ENCODE measurements at places on chromosomes 5 and 9.
A peak's percentile ranks its signal among the peaks of the same experiment; 100 is the strongest.

GRCh38 chr9:78112406-78112805, 80.8 kb upstream of the GNAQ start:
- no peak for DNase-seq

DNA sequence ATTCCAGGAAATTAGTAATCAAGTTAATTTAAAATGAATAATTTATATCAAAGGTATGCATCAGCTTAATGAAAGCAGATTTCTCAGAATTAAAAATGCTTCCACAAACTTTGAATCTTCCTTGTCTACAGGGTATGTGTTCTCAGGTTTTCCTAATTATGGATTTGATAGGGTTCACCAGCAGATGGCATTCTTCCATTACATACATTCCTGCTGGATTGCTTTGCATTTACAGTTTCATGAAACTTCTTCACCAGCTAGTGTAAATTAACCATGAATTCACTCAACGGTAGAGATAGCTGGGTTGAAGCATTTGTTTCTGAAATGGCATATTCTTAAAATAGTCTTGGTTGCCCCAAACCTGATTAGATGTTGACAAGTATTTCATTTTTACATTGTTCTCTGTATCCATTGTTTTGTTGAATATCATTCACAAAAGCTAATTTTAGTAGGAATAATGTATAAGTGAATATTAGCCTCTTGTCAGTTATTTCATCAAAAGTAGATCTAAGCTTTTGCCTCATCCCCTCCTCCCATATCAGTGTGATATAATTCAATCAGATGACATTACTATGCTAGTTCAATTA, 68.7 kb upstream of the WDR41 start:
- DNase-seq, result no peak

- peak; percentile 54 for DNase-seq
These were observed 647 bp downstream of the SMARCA2 start for GRCh38 chr9:2015581-2016407.

DNA sequence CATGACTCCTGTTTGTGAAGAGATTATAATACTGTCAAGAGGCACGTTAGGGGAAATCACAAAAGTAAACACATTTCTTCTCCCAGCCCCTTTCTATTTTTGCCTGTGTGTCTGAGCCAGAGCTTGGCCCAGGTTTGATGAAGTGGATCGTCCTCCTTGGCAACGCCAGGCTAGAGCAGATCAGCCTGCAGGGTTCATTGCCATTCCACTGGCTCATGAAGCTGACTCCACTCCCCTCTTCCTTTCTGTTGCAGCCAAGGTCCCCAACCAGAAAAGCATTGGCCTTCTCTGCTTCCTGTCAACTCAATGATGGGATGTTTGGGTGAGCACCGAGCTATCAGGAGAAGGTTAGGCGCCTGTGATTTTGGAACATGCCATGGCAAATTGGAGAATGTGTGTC, 3.3 kb downstream of the ADRB2 start:
- DNase-seq, result no peak

DNA sequence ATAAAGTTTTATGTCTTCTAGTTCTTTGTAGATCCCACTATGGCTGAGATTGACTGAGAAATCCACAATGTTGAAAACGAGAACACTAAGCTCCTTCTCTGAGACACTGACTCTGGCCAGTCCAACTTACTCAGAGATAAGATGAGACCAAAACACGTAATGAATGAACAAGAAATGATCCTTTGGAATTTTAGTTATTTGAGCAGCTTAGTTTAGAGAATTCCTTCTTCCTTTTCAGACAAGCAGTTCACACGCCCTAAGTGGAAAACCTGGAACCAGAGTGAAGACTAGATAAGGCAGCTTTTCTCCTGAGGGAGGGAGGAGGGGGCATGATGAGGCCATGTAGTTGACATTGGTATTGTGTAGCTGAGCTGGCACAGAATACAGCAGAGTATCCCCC, 139.6 kb downstream of the GABRB2 start:
- DNase-seq, result no peak

- DNase-seq, result no peak
These were observed 10.5 kb downstream of the CLTB start for GRCh38 chr5:176405656-176406435.

- no peak for DNase-seq
These were observed 512.1 kb upstream of the MEF2C start for GRCh38 chr5:89395111-89395510.

- DNase-seq, result no peak
These were observed 268.2 kb downstream of the ISL1 start for GRCh38 chr5:51651476-51651875.

DNA sequence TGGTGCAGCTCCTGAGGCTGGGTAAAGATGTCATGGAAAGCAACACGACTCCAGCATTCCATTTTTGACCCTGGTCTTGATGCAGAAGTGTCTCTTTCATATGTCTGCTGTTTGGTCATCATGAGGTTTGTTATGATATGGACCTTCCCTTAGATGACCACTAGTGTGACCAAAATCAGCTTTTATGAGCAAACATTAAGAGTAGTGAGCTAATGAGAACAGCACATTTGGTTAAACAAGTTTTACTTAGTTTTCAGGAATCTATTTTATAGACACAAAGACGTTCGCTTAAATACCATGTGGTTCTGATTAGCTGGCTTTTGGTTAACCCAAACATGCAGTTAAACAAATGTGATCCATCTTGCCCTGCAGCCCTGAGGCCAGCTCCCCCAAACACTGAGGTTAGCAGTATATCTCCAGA, 56.7 kb upstream of the ACTBL2 start:
- no peak for DNase-seq

DNA sequence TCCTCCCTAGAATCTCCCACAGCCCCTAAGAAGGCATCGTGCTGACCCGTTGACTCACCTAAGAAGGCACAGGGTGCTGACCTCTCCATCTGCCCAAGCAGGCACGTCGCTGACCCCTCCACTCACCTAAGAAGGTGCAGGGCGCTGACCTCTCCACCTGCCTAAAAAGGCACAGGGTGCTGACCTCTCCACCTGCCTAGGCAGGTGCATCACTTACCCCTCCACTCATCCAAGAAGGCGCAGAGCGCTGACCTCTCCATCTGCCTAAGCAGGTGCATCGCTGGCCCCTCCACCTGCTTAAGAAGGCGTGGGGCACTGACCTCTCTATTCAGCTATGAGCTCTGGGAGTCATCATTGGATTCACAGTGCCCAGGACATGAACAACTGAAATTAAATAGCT, 54.4 kb upstream of the FCN1 start:
- DNase-seq, result no peak

DNA sequence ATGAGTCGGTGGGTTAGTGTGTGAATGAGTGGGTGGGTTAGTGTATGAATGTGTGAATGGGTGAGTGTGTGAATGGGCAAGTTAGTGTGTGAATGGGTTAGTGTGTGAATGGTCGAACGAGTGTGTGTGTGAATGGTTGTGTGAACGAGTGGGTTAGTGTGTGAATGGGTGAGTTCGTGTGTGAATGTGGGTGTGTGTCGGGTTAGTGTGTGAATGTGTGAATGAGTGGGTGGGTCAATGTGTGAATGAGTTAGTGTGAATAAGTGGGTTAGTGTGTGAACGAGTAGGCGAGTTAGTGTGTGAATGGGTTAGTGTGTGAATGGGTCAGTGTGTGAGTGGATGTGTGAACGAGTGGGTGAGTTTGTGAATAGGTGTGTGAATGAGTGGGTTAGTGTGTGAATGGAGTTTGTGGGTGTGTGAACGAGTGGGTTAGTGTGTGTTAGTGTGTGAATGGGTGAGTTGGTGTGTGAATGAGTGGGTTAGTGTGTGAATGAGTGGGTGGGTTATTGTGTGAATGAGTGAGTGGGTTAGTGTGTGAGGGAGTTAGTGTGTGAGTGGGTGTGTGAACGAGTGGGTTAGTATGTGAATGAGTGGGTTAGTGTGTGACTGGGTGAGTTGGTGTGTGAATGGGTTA, 38.8 kb downstream of the NKD2 start:
- DNase-seq, result no peak

DNA sequence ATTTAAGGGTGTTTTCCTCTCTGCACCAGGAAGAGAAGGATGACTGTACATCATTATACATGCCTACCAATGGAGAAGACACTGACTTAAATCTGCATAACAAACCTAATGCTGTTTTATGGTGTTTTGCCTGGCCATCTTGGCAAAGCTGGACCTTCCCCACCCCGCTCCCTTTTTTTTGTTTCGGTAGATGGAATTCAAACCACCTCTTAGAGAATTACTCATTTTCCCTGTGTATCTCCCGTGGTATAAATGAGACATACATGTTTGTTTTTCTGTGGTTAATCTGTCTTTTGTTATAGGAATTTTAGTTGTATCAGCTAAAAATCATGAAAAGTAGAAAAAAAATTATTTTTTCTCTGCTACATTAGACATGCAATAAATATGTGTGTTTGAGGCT, 28.8 kb downstream of the IL12B start:
- no peak for DNase-seq

GRCh38 chr5:58795327-58795726, 212.5 kb downstream of the RAB3C start:
- DNase-seq, result no peak

- no peak for DNase-seq
These were observed 45.2 kb downstream of the RNF180 start for GRCh38 chr5:64210866-64211265.

DNA sequence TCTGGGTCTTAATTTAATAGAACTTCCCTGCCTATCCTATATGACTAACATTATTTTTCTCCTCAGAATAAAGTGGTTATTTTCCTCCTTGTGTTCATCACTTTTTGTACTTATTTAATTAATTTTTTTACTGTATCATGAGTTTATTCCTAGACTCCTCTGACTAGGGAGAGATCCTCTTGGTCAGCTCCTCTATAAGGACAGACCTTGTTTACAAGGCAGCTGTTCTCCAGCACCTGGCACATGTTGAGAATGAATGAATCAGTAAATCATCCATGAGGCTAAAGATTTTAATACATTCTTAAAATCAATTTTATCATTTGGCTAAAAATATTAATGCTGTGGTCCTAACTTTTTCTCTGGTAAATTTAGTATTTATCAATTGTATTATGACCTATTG, 139.8 kb downstream of the NUDT12 start:
- DNase-seq, result no peak

Measured in C1 segment of cervical spinal cord (tissue), 14 donors.